ENCODE measurements at places on chromosomes 4 and X. TPM values are rescaled to one million over a fixed set of nuclear protein-coding genes. Genes with fewer than 3 reads are reported as not detected.

Gene NR3C2
- 13.9 TPM for total RNA-seq

Gene USP17L18
- total RNA-seq: not detected

Gene GPR34
- not detected for total RNA-seq

Gene TMSB15B
- 23.0 TPM for total RNA-seq

Gene DDX53
- total RNA-seq: not detected

Gene AFP
- total RNA-seq: 67.6 TPM

Gene DUSP9
- 9.5 TPM for total RNA-seq

GRCh38 chrX:78075787-78076389 lies 28.2 kb upstream of the PGK1 start:
- DNase-seq: no peak

- DNase-seq: no peak
Observed at GRCh38 chrX:120294651-120295050, 16.6 kb downstream of the TMEM255A start.

- no peak for DNase-seq
Observed at GRCh38 chr4:108556166-108556565, 64.2 kb upstream of the RPL34 start.

GRCh38 chrX:10741003-10741402 lies 120.6 kb upstream of the MID1 start:
- no peak for DNase-seq

GRCh38 chr4:15670576-15670975 lies 11.1 kb upstream of the FAM200B start:
- DNase-seq: no peak

- DNase-seq: no peak
Observed at GRCh38 chr4:79297479-79297878, 28.4 kb downstream of the NAA11 start.

DNA sequence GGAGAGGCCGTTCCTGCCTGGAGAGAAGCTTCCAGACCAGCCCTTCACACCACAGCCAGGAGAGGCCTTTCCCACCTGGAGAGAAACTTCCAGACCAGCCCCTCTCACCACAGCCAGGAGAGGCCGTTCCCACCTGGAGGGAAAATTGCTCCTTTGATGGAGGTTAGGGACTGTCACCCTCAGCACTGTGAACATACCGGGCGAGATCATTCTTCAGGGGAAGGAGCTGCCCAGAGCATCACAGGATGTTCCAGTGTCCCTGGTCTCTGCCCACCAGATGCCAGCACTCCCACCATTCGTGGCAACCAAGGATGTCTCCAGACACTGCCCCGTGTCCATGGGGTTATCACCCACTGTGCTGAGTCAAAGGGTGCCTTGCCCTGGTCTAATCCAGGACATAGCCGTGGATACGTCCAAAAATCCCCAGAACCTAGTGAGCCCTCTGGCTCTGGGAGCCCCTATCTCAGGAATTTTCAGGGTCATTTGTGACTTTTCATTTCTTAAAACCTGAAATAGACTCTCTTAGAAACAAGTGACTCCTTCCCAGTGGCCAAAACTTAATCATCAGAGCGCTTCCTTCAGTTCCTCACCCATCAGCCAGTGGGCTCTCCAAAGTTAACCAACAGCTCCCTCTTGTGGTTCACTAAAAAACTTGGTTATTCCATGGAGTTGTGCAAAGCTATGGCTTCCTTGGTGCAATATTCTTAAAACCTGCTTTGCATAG lies 80.2 kb downstream of the CRMP1 start:
- no peak for DNase-seq

DNA sequence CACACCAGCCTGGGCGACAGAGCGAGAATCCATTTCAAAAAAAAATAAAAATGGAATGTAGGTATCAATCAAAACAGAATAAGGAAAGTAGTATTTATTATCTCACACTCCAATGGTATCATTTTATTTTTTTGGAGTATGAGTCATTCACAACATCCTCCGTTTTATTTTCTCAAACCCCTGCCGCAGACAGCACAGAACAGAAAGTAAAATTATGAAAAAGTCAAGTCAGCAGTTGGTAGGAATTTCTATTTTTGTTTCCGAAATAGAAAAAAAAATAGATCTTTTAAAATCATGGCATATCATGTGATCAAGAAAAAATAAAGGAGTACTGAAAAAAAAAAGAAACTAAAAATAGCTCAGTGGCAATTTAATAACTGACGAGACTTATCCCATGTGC lies 490.7 kb upstream of the TENM3 start:
- DNase-seq: no peak

GRCh38 chr4:117134386-117134785 lies 49.0 kb upstream of the TRAM1L1 start:
- DNase-seq: no peak

GRCh38 chr4:183356173-183356830 lies 34.1 kb upstream of the CLDN24 start:
- DNase-seq: no peak

GRCh38 chr4:142567620-142568451 lies 278.3 kb downstream of the INPP4B start:
- DNase-seq: no peak

DNA sequence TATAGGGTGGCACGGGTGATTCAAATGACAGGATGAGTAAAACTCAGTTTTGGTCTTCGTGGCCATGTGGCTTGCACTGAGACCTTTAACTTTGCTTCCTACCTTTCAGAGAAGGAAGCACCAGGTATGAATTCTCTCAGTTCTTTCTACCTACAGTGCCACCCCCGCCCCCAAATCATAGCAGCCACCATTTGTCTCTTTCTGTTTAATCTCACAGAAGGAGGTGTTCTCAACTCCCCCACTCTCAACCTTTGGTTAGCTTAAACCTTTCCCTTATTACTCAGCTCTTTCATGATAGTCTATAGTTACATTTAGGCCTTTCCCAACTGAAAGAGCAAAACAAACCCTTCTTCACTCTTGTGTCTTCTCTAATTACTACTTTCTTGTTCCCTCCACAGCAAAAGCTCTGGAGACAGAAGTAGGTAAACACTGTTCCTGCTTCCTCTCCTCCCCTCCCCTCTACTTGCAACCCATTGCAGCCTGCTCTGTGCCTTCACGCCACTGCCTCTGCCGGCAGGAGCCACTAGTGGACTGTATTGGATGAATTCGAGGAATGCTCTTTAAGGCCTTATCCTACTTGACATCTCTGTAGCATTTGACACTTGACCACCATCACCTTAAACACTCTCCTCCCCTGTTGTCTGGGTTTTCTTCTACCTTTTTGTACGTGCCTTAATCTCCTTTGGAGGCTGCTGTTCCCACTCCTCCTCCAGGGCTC lies 123.7 kb downstream of the AFF1 start:
- no peak for DNase-seq

- no peak for DNase-seq
Observed at GRCh38 chr4:82528074-82528473, 33.7 kb downstream of the TMEM150C start.

All from type B pancreatic cell (in vitro differentiated cells).